NCI-H2081 treated with DMSO at 0.1 percent for 48 hours (cell line): ENCODE measurements at places on chromosomes 7 and 10.

GRCh38 chr10:10311966-10312365 is 705.7 kb upstream of the CELF2 start:
- no peak for DNase-seq

GRCh38 chr7:112566442-112567324 is 85.9 kb downstream of the LSMEM1 start:
- peak; percentile 14 for DNase-seq

DNA sequence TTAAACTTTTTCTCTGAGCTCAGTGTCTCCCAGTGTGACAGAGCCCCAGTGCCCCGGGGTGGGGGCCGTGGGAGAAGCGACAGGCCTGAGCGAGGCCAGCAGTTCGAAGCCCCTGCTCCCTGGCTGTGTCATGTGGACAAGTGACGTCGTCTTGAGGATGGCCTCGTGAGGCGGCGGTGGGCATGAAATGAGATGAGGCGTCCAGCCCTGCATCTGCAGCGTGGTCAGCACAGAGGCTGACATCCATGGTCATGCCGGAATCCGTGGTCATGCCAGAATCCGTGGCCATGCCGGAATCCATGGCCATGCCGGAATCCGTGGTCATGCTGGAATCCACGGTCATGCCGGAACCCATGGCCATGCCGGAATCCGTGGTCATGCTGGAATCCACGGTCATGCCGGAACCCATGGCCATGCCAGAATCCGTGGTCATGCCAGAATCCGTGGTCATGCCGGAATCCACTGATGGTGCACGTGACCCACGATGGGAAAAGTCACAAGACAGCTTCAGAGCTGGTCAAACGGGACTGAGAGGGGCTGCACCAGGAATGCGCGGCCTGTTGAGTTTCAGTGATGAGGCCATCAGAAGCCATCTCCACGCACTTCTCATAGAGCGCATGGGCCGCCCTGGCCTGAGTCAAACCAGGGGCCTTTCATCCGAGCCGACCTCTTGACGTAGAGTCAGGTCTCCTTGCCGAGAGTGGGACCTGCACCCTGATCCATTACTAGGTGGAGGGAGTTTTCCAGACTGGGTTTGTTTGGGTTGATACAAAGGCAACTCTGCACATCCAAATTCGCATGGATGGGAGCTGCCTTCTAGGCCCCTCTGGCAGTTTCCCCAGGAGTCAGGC is 342.5 kb downstream of the PTPRN2 start:
- DNase-seq = no peak

- DNase-seq = no peak
These were observed 94.2 kb upstream of the DDC start for GRCh38 chr7:50659329-50659965.

DNA sequence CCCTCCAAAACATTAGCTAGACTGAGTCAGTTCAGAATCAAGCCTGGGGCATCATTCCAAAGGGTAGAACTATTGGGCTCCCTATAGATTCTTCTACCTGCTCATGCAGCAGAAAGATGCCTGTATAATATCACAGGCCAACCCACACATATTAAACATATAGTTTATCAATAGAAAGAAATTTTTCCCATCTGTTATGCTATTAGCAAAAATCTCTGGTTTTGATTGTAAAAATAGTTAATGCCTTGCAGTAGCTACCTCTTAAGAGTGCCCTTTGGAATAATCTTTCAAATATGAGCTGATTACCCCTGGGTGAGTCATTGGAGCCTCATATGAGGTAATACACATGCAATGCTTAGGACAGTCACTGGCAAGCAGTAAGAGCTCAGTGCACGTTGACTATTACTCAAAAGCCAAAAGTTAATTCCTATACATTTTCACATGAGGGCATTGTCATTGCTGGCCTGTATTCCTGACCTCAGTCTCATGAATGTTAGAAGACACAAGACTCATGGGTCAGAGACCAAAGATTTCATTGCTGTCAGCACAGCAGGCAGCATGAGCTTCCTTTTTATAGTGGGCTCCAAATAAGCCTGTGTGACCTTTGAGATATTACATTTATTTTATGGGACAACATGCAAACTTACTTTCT is 180.0 kb downstream of the FGFR2 start:
- DNase-seq = no peak

DNA sequence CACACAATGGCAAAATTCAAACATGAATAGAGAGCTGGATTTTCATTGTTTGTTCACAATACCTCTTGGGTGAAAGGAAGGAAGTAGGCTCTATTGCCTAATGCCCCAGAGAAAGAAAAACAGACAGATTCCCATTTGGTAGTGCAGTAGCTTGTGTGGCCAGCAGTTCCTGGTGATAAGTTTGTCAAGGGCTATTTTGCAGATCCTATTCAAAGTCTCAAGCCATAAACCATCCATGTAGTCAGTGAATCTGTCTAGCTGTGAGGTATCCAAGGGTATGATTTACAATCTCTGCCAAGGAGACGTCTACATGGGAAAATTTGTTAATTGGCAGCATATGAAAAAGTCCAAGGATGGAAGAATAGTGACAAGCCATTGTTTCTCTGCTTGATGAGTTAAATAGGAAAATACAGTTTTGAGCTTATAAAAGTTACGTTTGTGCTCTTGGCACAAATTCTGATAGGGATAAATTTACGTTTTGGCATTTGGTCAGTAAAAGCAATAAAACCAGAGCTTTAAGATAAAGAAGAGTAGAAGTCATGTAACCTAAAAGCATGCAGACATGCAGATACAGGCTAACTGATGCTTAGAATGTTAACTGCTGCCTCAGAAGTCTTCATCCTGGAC is 269.1 kb downstream of the GATA3 start:
- no peak for DNase-seq

DNA sequence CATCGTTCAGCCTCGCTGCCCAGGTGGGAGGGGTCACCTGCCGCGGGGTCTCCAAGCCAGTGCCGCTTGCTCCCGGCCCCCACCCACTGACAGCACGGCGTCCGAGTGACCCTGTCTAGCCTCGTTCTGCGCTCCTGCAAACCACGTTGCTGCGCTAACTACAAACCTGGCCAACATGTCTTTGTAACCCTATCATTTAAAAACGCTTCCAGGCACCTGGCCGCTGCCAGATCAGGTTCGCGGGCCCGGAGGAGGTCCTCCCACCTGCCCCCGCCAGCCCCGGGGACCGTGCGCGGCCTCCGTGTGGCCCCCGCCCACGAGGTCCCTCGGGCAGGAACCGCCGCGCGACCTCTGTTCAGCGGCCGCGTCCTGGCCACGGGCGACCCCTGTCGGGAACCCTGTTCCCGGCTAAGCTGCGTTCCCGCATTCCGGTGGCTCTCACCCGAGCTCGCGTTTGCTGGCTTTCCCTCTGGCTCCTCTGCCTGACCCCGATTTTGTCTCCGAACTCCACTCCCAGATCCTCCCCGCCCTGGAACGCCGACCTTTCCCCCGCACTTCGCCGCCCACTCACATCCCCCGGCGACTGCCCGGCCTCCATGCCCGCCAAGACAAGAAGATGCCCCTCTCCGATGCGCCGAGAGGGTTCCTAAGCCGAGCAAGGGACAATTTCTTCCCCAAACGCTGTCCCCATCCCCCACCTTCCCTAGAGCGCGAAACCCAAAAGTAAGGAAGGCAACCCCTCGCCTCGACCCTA is 2.4 kb downstream of the SFMBT2 start:
- DNase-seq = no peak

DNA sequence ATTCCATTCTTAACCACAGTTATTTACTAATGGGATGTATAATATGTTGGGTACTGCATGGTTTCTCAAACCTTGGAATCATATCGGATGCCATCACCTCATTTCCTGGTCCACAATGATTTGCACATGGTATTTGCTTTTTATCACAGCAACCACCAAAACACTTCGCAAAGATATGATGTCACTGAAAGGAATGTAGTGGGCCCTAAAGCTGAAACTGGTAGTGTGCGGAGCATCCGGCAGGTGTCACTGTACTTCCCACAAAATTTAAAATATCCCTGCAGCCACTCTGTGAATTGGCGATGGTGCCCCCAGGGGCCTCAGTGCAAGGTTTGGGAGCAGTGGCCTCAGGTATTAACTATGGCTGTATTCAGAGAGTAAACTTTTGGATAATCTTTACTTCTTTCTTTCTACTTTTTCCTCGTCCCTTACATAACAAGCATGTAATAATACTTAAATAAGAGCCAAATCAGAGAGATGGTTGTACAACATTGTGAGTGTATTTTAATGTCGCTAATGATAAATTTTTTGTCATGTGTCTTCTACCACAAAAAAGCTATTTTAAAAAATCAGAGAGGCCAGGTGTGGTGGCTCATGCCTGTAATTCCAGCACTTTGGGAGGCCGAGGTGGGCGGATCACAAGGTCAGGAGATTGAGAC is 66.2 kb downstream of the FAM241B start:
- no peak for DNase-seq

GRCh38 chr7:129502708-129503685 is 666 bp downstream of the SMKR1 start:
- DNase-seq = no peak

DNA sequence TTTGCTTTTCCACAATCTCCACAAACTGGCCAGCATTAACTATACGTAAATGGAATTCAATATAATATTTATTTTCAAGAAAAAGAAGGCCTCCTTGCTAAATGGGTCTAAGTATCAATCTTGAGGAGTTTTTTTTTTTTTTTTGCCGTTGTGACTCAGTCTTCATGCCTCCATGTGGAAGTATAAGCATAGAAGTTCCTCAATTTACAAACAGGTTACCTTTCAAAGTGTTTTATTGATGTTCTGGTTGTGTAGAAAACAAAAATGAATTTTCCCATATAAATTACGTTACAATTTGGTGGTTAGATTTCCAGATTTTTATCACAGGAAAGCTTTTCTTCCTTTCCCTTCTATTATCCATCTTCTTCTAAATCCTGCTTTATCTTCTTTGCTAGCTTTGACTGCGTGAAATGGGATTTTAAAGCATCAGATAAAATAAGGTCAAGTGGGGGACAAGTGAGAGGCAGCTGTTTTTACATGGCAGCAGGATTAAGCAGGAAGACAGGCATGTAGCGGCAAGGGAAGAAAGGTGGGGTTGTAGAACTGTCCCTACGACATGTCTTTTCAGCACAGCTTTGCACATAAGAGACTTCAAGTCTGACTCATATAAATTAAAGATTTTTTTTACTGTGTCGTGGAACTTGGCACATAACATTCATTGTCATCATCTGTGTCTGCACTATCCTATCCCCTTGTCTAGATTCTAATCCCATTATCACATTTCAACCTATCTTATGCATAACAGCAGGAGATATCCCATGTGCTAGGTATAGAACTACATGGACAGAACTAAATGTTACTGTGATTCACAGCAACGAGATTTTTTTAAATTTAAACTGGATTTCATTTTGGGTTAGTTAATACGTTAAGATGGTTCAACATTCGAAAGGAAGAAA is 135.3 kb upstream of the FAM3C start:
- DNase-seq = no peak

DNA sequence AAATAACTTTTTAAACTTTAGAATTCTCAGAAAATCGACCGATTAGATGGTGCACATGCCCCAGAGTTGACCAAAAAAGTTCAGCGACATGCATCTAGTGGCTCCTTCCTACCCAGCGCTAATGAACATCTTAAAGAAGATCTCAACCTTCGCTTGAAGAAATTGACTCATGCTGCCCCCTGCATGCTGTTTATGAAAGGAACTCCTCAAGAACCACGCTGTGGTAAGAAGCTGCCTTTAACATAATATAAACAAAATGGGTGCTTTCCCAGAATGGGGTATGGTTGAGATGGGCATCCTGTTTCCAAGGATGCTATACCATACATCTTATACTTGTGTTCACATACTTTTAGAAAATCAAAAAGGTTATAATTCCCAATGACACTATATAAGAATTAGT is 24.6 kb downstream of the GLRX3 start:
- DNase-seq = no peak

DNA sequence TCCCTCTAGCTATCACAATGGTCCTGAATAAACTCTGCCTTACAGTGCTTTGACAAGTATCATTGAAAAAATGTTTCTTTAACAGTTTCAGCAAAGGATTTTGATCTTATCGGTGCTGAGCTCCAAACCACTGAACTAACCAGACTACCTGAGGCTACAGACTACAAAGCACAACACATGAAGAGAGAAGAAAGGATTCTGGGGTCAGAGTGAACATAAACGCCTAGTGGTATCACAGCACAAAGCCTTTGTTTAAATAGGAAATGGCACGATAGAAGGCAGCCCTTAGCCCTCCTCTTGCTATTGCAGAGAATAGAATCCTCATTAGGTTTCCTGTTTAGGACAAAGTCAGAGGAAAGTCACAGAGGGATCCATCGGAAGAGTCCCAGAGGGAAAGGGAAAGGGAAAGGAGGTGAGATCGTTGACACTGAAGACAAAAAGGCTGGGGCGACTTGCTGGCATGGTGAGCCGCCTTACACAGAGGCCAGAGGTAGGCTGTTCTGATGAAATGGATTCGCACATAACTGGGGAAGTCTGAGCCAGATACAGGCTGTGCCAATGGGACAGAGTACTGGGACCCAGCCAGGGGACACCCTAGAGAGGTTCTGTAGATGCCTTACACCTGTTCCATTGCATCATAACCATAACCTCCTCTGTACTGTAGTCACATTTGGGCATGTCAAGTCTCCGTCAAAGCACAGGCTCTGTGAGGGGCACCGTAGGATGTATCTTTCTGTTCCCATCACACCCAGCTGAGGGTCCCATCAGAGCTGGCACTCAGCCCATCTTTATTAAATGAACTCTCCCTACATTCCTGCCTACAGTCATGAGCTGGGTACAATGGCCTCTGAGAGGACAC is 71.5 kb downstream of the XPNPEP1 start:
- no peak for DNase-seq
